HepG2 (cell line): ENCODE measurements at places on chromosomes 3 and 15. TPM values are rescaled to one million over a fixed set of nuclear protein-coding genes. Genes with fewer than 3 reads are reported as not detected.

DNA sequence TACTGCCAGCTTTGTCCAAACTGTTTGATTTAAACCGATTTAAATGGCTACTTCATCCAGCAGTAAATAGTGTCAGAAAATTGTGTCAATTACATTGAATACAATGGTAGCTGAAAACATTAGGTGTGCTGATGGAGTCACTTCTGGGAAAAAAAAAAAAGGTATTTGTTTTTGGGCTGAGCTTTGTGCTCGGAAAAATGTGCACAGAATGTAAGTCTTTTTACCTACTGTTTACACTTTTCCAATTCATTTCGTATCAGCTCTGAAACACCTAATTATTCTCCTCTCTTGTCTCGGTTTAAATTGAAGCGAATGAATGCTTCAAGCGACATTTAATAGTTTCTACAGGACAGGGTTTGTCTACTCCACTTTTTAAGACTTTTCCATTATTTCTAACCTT lies 1078.4 kb downstream of the ROBO1 start:
- no peaks in the 10 kb centered on the region for H3K27me3 ChIP-seq
- H3K4me1 ChIP-seq = no peaks in the 10 kb centered on the region
- no peak for DNase-seq
- H3K27ac ChIP-seq = no peak overlapping the region
- H3K36me3 ChIP-seq = peaks cover under 1% of the 10 kb centered on the region; the same call in 1 of the 2 replicates

GRCh38 chr15:78054966-78055365 lies 22.5 kb downstream of the TBC1D2B start:
- H3K4me1 ChIP-seq = peaks cover 47% of the 10 kb centered on the region
- no peak overlapping the region for H3K27ac ChIP-seq
- H3K27me3 ChIP-seq = no peaks in the 10 kb centered on the region
- H3K4me3 ChIP-seq = no peak overlapping the region
- DNase-seq = no peak

PDZRN3 gene
- total RNA-seq = not detected in 2 replicates

DNA sequence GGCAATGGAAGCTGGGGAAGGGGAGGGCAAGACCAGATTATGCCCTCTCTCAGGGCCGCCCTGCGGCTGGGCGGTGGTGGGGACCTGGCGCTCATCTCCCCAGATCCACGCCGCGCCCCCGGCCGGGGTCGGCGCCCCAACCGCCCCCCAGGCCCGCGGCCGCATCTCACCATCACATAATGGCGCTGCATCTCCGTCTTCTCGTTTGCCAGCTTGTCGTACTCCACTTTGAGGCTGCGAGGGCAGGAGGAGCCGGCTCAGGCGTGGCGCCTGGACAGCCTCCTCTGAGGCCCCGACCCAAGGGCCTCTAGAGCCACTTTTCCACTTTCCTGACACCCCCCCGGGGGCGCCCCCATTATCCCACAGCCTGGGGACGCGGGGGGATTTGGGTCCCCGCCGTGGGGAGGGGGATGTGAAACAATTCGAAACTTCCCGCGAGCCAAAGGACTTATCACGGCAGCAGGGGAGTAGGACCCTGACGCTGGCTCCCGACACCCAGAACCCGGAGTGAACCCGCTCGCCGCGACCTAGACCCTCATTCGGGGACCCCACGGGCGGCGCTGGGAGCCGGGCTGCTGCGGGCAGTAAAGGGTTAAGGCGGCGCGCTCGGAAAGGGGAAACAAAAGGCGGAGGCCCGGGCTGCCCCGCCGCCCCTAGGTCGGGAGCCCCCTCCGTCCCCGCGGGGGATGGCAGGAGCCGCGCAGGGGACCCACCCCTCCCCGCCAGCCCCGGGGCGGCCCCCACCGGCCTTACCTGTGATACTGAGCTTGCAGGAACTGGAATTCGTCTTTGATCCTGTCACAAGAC lies 2.1 kb downstream of the TLE3 start:
- peaks cover 69% of the 10 kb centered on the region for H3K4me1 ChIP-seq
- no peak for DNase-seq
- peaks cover under 1% of the 10 kb centered on the region; the same call in 1 of the 2 replicates for H3K27me3 ChIP-seq

DNA sequence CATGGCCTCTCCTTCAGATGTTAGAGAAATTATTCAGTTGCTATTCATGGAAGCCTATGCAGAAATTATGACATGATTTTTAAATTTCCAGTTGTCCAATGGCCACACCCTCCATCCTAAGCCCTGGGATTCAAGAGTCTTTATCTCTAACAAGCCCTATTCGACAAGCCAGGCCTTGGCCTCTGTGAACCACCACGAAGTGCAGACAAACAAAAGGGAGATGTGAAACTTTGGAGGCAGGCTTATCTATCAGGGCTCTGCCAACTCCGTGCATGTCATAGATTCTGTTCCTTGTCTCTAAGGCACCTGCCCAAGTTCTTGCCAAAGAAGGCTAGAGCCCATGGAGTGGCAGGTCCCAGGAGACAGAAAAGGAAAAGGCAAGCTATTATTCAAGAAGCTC lies 212.4 kb upstream of the ADAMTS9 start:
- no peaks in the 10 kb centered on the region for H3K36me3 ChIP-seq
- no peak overlapping the region for H3K27ac ChIP-seq
- H3K4me1 ChIP-seq = no peaks in the 10 kb centered on the region
- no peak for DNase-seq

DNA sequence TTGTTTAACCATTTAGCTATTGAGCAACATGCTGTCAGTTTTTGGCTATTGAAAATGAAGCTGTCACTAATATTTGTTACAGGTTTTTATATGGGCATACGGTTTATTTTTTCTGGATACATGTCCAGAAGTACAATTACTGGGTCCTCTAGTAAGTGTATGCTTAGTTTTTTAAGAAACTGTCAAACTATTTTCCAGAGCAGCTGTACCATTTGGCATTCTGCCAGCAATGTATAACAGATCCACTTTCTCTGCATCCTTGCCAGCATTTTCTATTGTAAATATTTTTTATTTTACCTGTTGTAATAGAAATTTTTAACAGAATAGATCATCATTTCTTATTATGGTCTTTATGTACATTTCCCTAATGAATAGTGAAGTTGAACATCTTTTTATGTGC lies 658.8 kb downstream of the EDEM1 start:
- DNase-seq = no peak
- no peaks in the 10 kb centered on the region for H3K27me3 ChIP-seq
- no peaks in the 10 kb centered on the region for H3K36me3 ChIP-seq
- H3K27ac ChIP-seq = no peak overlapping the region
- H3K4me1 ChIP-seq = no peaks in the 10 kb centered on the region
